ENCODE measurements at places on chromosomes 13 and 19.

- DNase-seq: peak; percentile 64
These were observed 150.1 kb downstream of the SHISA2 start for GRCh38 chr13:25901460-25902376.

- DNase-seq: no peak
These were observed 715.3 kb downstream of the OLFM4 start for GRCh38 chr13:53743906-53744305.

- DNase-seq: no peak
These were observed 196.9 kb downstream of the ZIC5 start for GRCh38 chr13:99774644-99775043.

- no peak for DNase-seq
These were observed 2.2 kb downstream of the RGCC start for GRCh38 chr13:41459432-41460073.

DNA sequence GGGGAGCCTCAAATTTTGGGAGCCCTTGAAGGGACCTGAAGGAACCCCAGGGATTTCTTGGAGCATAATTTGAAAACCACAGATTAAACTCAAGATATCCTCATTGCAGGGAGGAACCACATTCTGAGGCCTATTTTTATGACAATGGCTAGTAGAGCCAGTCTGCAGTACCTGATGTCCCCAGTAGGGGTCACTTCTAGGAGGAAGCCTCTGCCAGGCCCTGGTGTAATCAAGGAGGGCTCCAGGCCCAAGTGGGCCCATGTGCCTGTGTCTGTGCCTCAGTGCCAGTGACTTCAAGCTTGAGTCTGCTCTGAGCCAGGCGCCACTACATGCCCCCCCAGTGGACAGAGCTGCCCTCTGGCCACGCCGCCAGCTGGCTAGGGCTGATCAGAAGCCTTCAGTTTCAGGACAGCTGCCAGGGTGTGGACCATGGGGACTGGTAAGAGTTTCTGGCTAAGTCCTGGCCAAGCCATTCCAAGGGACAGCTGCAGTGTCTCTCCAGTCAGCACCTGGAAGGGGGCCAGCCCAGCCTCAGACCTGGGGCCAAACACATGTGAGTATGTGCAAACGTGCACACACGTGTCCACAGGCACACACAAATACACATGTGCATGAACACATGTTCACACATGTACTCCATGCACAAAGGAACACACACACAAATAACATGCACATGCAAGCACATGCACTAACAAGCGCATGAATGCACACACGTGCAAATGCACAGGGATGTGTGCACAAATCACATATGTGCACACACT is 20.5 kb upstream of the SLC7A10 start:
- DNase-seq: no peak

- DNase-seq: no peak
These were observed 13.0 kb upstream of the CYSLTR2 start for GRCh38 chr13:48640767-48641166.

GRCh38 chr19:51703575-51704515 is 10.7 kb downstream of the SPACA6 start:
- peak; percentile 90 for DNase-seq

- DNase-seq: no peak
These were observed 3.8 kb upstream of the ZNF414 start for GRCh38 chr19:8517551-8518442.

DNA sequence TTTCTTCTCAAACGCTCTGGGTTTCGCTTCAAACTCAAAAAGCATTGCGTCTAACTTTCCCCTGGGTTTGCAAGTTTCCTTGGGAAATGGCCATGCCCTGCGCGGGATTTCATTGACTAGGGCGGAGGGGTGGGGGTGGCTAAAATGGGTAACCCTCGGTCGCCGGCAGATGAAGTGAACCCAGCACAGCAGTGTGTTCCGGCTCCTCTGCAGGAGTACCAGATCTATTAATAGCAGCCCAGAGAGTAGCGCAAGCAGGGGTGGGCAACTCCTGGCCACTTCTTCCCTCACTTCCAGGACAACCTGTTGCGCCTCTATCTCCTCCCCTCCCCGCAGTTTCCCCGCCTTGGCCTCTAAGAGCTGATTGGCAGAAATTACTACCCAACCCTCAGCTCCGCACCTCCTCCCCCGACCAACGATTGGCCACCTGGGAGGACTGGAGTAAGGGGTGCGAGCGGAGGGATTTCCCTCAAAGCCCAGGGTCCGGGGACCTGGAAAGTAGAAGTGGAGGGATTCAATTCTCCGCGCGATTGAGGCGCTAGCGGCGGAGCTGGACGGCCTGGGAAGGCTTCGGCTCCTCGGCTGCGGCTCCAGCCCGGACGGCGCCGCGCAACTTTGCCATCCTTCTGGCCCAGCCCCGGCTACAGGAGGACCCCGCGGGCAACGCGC is at the start of gene FREM2:
FREM2 (plus strand) TSS at position 501 of the 669 bp plus-strand sequence. CDS start 268 bp downstream, outside the sequence.
- DNase-seq: peak; percentile 17

- peak; percentile 94 for DNase-seq
These were observed 29.9 kb upstream of the RNF113B start for GRCh38 chr13:98206946-98207345.

DNA sequence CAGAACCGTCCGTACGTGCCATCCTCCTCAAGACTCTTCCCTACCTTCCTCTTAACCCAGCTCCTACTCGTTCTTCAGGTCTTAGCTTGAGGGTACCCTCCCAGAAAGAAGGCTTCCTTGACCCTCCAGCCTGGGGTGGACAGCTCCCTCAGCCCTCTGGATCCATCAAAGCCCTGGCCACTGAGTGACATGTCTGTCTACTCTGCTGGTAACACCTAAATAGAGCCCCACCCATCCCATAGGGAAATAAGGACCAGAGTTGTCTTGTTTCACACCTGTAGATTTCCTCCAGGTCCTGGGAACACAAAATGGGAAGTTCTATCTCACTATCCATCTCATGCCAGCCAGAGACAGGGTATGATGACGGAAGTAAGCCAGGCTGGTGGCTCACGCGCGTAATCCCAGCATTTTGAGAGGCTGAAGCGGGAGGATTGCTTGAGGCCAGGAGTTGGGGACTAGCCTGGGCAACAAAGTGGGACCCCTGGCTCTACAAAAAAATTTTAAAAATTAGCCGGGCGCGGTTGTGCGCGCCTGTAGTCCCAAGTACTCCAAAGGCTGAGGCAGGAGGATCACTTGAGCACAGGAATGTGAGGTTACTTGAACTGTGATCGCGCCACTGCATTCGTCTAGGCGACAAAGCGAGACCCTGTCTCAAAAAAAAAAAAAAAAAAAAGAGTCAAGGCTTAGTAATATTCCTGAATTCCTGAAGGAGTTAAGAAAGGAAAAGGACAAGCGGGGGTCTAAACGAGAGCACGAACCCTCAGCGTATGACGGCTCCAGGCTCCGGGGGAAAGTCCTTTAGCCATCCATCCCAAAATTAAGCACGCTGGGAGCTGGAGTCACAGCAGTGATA is 566 bp upstream of the CCDC97 start:
- peak; percentile 26 for DNase-seq
